ENCODE measurements at places on chromosomes 1 and 21.

DNA sequence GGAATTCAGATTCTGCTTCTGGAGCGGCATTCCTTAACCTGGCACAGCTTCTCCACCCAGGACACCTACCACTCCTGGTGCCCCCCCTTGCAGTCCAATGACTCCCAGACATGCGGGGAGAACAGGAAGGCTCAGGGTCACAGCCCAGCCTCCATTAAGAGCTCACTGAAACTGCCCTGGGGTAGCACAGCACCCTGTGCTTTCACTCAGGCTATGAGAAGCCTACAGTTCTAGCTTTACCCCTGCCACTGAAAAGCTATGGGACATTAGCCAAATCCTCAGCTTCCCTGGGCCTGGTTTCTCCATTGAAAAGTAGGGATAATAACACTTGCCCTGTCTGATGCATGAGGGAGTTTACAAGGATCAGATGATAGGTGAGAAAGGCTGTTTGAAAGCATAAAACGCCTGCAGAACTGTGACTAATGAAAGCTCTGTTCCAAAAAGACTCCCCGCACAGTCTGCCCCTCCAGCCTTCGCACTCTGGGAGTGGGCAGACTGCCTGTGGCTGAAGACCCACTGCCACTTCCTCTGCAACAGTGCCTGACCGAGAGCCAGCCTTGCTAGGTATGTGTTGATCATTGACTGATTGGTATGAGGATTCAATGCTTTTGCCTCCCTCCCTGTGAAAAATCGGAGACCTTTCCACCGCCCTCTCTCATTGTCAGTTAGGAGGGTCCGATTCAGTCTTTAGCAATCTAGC is 2.7 kb upstream of the CLDN19 start:
- DNase-seq = no peak

- no peak for DNase-seq
These were observed 1.2 kb downstream of the NASP start for GRCh38 chr1:45585110-45585426.

DNA sequence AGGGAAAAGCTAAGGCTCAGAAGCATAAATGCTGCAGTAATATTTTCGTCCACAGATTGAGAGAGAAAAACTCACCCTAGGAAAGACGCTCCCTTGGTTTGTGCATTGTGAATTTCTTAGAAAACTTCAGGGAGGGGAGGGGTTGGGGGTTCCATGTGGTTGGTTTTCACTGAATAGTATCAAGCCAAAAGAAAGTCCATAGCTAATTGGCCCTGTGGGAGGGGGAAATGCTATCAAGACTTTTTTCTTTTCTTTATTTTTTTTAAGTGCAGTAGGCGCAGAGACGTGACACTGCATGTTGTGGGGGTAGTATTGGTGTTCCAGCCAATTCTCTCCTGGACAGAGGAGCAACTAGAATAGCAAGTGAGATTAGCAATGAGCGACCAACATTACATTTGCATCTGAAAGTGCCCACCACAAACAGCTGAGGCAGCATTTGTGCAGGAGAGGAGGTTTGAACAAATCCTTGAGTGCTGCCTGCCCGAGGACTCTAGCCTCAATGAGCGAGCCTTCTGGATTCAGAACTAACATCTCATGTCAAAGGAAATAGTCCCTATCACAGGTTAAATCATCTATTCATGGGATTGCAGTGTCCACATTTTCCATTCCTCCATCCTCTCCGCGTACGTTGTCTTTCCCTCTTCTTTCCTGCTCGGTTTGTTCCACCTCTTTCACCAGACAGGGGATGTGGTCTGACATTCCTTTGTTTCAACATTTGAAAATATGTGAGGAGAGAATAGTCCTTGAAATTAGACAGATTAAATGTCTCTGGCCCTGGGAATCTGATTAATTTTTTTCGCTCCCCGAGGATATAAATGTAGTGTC is 118.0 kb upstream of the MARK1 start:
- DNase-seq = no peak

- peak; percentile 71 for DNase-seq
These were observed 14.7 kb upstream of the POFUT2 start for GRCh38 chr21:45302082-45303061.

GRCh38 chr1:159867664-159868026 is 5.2 kb upstream of the VSIG8 start:
- DNase-seq = no peak

DNA sequence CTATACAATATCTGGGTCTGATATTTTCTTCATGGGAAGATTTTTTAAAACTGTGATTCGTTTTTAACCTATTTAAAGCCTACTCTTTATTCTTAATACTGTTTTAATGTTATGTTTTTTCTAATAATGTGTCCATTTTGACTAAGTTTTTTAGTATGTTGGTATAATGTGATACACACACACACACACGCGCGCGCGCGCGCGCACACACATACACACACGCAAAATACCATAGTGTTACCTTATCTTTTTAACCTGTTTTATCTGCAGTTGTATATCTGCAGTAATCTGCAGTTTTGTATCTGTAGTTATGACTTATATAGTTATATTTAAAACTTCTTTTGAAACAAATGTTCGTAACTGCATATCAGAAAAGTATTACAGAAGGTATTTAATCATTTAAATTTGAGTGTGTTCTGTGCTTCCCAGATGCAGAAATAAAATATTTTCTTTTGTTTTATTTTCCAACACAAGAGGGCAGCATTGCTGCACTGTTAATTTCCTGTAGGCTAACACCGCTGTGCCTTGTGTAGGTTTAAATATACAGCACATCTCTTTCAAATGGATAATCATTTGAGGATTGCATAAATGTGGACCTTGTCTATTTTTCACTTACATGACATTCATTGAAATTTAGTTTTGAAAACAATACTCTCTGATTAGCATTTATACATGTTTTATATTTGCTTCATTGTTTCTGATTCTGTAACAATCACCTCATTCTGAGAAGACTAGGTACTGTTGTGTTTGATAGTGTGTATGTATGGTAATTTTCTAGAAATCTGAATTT is 166.1 kb downstream of the PDE4B start:
- DNase-seq = peak; percentile 20

DNA sequence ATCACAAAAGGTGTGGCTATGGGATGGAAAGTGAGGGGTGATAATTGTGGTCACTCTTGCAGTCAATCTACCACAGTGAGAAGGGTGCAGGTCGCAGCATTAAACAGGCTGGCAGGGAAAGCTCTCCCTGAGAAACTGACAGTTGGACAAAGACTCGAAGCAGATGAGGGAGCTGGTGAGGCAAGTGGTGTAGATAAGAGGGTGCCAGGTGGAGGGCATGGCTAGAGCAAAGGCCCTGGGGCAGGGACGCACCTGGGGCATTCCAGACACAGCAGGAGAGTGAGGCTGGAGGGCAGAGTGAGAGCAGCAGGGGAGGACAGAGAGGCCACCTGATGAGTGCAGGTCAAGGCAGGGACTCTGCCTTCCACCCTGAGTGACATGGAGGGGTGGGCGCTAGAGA is 264.8 kb downstream of the PRDM2 start:
- no peak for DNase-seq

GRCh38 chr1:180386745-180387367 is 115.5 kb downstream of the ACBD6 start:
- no peak for DNase-seq

- DNase-seq = no peak
These were observed 46.2 kb downstream of the PRDX6 start for GRCh38 chr1:173523329-173523728.

- no peak for DNase-seq
These were observed 26.4 kb upstream of the VPS13D start for GRCh38 chr1:12203216-12204007.

DNA sequence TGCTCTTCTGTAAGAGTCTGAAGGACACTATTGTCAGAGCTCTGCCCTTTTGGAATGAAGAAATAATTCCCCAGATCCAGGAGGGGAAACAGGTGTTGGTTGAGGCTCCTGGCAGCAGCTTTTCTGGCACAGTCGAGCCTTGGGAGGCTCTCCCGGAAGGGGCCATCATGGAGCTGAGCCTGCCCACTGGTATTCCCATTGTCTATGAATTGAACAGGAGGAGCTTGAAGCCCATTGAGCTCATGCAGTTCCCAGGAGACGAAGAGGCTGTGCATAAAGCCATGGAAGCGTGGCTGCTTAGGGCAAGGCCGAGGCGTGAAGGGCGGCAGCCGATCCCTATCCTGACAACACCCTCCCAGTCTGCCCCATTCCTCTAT is 26.6 kb downstream of the UBE4B start:
- DNase-seq = no peak

DNA sequence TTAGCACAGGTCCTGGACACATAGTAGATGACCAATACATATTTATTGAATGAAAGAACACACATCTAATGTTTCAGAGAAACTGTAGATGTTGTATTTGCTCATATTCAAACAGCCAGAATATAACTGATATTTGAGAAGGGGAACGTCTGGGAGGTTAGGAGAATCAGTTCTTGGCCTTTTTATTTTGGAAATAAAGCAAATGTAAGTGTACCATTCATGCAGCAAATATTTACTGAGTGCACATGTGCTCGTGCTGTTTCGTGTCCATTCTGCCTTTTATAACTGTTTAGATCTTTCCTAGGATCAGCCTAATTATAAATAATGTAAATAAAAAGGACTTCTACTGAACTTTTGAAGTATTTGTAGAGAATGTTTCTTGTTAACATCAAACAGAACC is 103.8 kb downstream of the GREM2 start:
- no peak for DNase-seq

DNA sequence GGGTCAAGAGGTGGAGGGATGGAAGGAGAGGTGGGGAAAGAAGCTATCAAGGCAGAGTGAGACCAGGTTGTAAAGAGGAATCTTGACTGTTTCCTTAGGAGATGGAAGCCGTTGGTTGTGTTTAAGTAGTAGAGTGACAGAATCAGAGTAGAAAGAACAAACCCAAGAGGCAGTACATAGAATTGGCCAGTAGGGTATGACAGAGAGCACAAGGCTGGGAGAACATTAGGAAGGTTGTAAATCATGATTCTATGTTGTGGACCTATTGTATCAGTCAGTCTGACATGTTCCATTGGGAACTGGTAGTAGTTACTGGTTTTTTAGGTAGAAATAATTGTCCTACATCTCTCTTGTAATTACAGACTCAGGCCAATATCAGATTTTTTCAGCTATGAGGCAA is 486.9 kb upstream of the USP24 start:
- DNase-seq = no peak

DNA sequence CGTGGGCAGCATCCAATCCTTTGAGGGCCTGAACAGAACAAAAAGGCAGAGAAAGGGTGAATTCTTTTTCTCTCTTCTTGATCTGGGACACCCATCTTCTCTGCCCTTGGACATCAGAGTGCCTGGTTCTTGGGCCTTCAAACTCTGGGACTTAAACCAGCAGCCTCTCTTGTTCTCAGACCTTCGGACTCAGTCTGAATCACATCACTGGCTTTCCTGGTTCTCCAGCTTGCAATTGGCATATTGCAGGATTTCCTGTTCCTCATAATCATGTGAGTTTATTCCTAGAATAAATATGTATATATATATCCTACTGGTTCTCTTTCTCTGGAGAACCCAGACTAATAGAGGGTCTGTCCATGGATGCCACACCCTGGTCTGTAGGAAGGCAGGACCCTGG is 16.3 kb upstream of the TENT5C start:
- DNase-seq = no peak

- peak; percentile 11 for DNase-seq
These were observed 14.8 kb upstream of the GPR88 start for GRCh38 chr1:100523038-100523652.

DNA sequence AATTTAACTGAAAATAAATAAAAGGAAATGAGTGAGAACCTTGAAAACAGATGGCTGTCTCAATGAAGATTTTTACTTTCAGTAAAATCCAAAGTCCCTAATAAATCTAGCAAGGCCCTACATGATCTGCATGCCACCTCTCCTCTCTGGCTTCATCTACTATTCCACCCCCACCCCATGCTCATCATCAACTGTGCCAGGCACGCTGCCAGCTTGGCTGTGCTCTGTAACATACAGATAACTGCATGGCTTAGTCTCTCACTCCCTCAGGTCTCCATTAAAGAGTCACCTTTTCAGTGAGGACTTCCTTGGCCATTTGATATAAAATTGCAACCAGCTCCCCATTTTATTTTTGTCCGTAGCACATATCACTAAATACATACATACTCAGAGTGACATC is 26.7 kb downstream of the RGSL1 start:
- no peak for DNase-seq

- no peak for DNase-seq
These were observed 106.3 kb upstream of the GJB5 start for GRCh38 chr1:34648501-34648900.

DNA sequence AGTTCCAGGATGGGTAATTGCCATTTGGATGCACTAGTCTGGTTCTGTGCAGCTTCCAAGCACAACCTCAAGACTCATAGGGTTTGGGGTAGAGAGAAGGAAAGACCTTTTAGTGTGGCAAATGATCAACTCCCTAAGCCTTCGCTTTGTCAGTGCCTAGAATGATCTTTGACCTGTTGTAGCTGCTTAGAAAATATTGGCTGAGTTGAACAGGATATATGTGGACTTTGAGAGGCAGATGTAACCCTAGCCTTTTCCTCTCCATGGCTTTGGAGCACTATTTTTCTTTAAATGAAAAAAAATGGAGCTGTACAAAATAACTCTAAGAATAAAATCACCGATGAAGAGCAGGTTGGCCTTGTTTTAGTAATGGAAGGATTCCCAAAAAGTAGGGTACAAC is 41.7 kb downstream of the HLX start:
- DNase-seq = no peak

GRCh38 chr1:161082996-161083747 is 6.2 kb downstream of the NECTIN4 start:
- DNase-seq = no peak

GRCh38 chr1:115539061-115539460 is 102.7 kb upstream of the VANGL1 start:
- no peak for DNase-seq

GRCh38 chr1:153532181-153532580 is 3.6 kb downstream of the S100A6 start:
- no peak for DNase-seq

DNA sequence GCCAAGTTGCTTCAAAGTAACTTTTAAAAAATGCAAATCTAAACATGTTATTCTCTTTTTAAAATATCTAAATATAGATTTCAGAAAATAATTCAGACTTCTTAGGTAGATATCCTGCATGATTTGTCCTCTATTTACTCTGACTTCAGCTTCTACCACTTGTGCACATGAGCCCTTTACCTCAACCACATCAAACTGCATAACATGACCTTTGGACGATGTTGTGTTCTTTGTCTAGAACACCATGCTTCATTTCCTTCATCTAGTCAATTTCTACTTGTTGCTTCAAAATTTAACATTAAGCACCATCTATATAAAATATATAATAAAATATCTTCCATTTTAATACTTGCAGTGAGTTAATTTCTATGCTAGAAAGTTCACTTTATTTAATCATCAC is 96.9 kb downstream of the PLPP3 start:
- DNase-seq = no peak

- DNase-seq = no peak
These were observed 200.2 kb downstream of the SDCCAG8 start for GRCh38 chr1:243455760-243456651.

DNA sequence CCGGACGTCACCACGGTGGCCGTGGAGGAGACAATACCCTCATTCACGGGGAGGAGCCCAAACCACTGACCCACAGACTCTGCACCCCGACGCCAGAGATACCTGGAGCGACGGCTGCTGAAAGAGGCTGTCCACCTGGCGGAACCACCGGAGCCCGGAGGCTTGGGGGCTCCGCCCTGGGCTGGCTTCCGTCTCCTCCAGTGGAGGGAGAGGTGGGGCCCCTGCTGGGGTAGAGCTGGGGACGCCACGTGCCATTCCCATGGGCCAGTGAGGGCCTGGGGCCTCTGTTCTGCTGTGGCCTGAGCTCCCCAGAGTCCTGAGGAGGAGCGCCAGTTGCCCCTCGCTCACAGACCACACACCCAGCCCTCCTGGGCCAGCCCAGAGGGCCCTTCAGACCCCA is 7.0 kb downstream of the TNFRSF14 start:
- DNase-seq = no peak
